ENCODE measurements at places on chromosomes 12 and 14. TPM values are rescaled to one million over a fixed set of nuclear protein-coding genes. Genes with fewer than 3 reads are reported as not detected.

Gene TAS2R20
- total RNA-seq: 5.5 TPM

Gene PTGDR
- 7.4 TPM for total RNA-seq

Gene NCOR2
- total RNA-seq: 218 TPM

Gene AMN
- total RNA-seq: 0.21 TPM

Gene BHLHE41
- 6.5 TPM for total RNA-seq

Gene AICDA
- total RNA-seq: 0.39 TPM

Gene CCDC88C
- total RNA-seq: 6.1 TPM

Gene TMTC1
- total RNA-seq: 207 TPM

Gene MSRB3
- total RNA-seq: 45.6 TPM

DNA sequence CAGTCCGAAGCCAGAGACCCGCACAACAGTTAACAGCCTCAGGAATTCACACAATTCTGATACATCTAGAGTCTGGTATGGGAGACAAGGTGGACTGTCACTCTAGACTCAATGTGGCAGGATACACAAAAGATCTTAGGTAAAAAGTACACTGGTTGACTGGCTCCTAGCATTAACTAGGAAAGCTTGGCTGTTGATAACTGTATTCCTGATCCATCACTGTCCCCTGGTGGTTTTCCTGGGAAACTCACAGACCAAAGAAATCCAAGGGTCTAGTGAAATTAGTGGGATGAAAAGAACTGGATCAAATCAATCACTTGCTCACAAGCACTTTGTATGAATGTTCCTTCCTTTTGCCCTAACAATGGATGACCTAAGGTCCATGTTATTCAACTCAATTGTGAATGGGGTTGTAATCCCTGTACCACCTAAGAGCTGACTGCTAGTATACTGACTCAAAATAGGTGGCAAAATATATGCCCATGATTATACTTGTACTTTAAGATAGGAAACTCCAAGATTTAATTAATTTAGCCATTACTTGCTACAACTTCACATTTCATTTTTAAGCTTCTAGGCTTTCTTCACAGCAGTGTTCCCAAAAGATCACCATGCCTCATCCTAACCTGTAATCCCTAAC lies 14.0 kb downstream of the NPC2 start:
- no peak for DNase-seq

- peak; percentile 79 for DNase-seq
Measured at GRCh38 chr12:47812797-47813510, 6.7 kb downstream of the HDAC7 start.

DNA sequence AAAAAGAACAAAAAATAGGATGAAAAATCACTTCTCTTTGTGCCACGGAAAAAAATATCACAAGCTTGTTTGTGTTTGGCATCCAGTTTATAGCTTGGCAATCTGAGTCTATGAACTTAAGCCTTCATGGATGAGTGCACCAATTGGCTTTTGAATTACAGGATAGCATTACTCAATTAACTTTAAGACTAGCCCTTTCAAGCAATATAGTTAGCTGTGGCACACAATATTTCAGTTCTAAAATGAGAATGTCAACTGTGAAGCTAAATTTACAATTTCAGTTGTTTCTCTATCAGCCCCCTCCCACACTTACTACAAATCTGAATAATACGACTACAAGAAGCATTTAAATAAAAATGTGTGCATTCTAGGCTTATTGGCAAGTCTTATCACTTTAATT lies 8.3 kb downstream of the RERG start:
- DNase-seq: no peak

DNA sequence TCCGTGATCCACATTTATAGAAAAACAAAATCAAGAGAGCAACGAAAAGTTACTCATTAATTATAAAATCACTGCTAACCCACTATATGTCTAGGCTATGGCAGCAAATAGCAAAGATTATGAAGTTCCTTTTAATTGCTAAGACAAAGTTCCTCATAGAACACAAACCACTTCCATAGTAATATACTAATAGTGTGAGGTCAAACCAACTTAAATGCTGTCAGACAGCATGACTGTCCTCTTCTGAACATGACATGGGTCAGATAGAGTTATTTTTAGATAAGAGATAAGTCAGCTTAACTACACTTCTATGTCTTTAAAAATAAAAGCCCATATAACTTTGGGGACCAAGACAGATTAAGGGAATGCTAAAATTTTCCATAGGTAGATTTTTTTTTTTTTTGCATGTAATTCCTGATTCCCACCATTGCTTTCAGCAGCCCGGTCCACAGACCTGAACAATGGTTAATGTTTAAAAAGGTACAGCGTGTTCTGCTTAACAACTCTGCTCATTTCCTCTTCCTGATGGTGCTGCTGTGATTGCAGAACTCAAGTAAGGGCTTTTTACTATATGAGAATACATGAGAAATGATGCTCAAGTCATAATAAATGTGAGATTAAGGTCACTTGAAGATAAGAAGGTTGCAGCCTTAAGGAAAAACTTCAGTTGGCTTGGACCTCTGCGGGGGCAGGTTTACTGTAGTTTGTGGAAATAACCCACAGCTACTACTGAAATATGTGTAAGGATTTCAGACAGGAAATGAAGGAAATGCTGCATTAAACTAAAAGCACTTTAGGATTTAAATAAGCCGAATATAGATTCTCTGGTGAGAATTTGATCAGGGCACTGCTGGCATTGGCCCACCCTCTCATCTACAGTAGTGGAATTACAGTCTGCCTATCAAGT lies 37.7 kb upstream of the DUSP6 start:
- DNase-seq: no peak

DNA sequence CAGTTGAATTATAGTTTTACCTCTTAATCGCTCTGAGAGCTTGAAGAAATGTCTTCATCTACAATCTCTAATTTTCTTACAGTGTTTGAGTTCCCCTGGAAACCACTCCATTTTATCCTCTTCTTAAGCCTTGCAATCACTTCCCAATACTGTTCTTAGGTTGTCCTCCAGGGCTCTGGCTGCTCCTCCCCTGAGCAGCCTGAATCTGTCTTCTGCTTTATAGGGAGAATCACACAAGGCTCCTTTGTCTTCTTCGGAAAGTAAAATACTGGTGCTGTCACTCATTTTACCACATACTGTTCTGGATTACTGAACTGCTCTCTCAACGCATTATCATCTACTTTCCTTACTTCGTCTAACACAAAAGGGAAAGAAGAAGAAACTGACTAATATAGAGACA lies 133.7 kb downstream of the MDGA2 start:
- no peak for DNase-seq

GRCh38 chr12:30111719-30112118 lies 328.0 kb upstream of the TMTC1 start:
- no peak for DNase-seq

GRCh38 chr14:68362846-68363245 lies 430.0 kb downstream of the ZFP36L1 start:
- no peak for DNase-seq

DNA sequence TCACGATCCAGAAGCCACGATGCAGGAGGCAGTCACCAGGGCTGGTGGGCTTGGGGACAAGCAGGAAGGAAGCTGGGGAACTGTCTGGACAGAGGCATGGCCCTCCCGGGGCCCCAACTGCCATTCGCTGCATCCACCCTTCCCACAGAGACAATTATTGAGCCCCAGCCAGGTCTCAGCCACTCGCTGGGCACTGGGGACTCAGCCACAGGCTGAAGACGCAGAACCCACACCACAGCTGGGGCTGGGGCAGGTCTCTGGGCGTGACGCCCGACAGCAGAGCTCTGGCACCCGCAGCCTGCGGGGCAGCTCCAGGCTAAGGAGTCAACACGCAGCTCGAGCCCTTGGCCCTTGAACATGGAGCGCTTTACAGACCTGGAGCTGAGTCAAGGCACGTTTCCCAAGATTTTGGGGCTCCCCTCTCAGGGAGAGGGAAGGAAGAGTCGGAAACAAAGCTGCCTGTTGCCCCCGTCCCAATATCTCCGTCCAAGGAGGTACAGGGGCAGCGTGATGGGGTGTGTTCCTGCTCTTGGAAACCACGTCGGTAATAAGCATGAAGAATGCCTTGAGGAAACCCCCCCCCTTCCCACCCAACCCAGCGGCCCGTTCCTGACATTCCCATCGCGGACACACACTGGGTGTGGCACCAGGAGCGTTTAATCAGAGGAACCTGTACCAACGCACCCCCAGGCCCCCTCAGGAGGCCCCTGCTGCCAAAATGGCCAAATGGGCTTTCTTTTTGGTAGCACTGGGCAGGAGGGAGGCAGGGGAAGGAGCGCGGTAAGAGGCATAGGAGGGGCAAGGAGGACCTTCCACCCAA lies 6.7 kb downstream of the RIMBP2 start:
- no peak for DNase-seq

DNA sequence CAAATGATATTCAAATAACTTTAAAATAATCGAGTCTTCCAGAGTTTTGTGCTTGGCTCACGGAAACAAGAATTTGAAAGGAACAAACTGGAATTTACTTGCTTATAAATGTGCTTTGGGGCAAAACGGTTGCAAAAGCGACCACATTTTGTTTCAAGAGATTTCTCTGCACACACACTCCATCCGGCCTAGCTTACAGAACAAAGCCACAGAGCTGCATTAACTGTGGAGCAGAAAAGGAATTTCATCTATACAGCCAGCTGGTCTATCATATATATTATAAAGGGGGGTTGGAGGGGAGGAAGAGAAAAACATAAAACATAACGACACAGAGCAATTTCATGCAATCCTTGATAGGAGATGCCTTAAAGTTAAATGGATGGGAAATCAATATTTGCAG lies 153.0 kb downstream of the MYRFL start:
- no peak for DNase-seq

GRCh38 chr12:57590864-57591781 lies at the start of gene PIP4K2C:
PIP4K2C (plus strand) TSS chr12:57591192; CDS start chr12:57591290, 98 bp downstream.
- DNase-seq: peak; percentile 65

DNA sequence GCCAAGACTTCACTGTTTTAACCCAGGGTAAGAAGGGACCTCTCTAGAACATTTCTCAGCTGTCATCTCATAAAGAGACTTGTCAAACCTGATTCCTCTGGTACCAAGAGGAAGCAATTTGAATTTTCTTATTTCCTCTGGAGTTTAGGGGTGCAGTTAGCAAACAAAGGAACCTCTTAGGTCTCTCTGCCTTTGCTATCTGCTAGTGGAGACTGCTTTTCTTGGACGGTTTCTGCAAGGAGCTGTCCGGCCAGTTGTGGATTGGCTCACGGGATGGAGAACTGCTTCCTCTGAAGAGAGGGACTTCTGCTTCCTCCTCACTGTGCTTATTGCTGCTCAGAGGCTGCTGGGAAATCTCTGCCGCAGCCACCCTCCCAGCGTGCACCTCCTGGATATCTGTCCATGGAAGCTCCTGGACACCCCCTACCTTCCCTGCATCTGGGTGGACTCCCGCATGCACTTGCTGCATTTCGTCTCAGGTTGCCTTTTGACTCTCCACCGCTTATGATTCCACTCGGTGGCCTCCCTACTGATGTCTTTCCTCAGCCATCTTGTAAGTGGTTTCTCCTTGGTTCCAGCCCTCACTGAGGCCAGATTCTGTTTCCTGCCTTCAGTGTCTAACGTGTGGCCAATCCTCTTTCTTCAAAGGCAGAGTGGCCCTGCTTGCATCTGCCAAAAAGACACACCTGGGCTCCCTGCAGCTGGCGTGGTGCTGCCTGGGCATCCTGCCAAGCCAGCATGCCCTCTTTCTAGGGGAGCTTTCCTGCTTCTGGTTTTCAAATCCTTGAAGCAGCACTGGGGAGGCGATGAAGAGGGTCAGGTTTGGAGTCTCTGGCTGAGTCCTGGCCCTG lies 187.3 kb downstream of the CHST11 start:
- no peak for DNase-seq

DNA sequence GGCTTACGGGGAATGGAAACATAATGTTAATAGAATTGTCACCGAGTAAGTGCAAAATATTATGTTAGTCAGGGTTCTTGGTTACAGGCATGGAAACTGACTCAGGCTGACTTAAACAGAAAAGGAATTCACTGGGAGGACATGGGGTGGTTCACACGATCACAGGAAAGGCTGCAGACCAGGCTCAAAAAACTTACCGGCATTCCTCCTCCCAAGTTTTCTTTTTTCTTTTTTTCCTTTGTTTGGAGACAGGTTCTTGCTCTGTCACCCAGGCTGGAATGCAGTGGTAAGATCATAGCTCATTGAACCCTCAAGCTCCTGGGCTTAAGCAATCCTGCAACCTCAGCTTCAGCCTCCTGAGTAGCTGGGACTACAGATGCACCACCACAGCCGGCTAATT lies 11.9 kb upstream of the UBE2N start:
- DNase-seq: no peak

- DNase-seq: no peak
Measured at GRCh38 chr12:95203487-95204030, 13.7 kb downstream of the FGD6 start.

- DNase-seq: peak; percentile 93
Measured at GRCh38 chr12:38138225-38139221, 178.1 kb upstream of the ALG10B start.

- DNase-seq: no peak
Measured at GRCh38 chr12:69036533-69036932, 103.6 kb upstream of the CPM start.

DNA sequence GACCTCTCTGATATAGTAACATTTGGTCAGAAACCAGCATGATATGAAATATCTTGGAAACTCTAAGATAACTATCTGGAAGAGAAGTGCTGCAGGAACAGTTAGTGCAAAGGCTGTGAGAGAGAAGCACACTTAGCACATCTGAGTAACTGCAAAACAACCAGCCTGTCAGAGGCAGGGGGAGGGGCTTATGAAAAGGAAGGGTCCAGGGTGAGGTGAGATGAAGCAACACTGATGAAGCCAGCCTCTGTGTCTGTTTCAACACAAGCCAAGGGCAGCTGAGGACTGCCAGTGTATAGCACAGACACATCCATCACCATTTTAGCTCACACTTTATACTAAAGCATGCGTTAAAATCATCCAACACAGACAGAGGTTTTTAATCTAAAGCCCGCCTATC lies 37.4 kb upstream of the OVCH1 start:
- no peak for DNase-seq

DNA sequence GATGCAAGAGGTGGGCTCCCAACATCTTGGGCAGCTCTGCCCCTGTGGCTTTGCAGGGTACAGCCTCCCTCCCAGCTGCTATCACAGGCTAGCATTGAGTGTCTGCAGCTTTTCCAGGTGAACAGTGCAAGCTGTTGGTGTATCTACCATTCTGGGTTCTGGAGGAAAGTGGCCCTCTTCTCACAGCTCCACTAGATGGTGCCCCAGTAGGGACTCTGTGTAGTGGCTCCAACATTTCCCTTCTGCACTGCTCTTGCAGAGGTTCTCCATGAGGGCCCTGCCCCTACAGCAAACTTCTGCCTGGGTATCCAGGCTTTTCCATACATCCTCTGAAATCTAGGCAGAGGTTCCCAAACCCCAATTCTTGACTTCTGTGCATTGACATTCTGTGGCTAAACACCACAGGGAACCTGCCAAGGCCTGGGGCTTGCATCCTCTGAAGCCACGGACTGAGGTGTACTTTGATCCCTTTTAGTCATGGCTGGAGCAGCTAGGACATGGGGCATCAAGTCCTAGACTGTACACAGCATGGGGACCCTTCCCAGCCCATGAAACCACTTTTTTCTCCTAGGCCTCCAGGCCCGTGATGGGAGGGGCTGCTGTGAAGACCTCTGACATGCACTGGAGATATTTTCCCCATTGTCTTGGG lies 24.0 kb upstream of the SLC38A1 start:
- no peak for DNase-seq

DNA sequence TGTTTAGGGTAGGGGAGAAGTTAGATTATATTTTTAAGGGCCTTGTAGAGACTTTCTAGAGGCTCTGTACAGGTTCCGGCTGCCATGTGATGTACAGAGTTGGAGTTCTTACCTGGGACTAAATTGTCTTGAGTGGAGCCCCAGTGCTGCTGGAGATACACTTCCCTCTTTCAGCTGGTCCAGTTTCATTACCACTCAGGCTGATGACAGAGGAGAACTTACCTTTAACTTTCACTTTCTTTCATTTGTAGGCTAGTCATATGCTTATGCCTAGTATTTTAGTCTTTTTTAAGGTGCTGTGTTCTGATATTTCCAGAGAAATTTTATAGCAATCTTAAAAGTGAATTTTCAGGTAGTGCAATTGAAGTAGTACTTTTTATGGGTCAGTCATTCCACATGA lies 117.3 kb downstream of the ERC1 start:
- DNase-seq: no peak

Data from tibial nerve (tissue), 4 donors.